NCI-H345 (cell line): ENCODE measurements at places on chromosomes 3 and 15.

GRCh38 chr15:73697033-73697467, 12.9 kb downstream of the CD276 start:
- DNase-seq, result peak; percentile 12

GRCh38 chr15:81115054-81115939, 18.8 kb upstream of the CFAP161 start:
- no peak for DNase-seq

GRCh38 chr3:101273156-101273555, 47.2 kb downstream of the IMPG2 start:
- DNase-seq, result no peak

DNA sequence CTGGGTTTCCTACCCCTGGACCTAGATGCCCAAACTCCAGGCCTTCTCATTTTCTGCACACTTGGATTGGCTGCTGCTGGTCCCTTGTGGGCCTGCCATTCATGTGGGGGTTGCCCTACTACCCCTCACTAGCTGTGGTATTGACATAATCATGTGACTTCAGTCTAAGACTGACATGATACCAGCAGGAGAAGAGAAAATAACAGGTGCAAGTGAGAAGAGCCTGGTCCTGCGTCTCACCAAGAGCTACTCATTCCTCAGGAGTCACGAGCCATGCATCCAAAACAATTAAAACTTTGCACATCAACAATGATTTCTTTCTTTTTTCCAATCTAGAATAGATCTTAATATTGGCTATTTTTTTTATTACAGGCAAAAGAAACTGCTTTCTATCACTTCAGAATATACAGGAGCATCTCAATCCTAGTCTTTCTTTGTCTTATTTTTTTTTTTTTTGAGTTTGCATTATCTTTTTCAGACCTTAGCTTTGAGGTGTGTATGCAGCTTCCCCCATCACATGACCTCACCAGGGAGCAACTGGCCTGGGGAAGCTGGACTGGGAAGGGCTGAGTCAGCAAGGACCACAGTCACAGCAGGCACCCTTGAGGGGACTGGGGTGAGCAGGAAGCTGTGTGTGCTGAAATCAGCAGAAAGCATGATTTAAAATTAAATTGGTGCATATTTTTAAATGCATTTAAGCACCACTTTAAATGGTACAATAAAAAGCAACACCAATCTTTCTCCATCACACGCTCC, 27.6 kb downstream of the SLC9A9 start:
- no peak for DNase-seq

GRCh38 chr15:95284933-95285421, 1045.5 kb upstream of the NR2F2 start:
- no peak for DNase-seq

- DNase-seq, result no peak
These were observed 28.0 kb upstream of the TMOD3 start for GRCh38 chr15:51801391-51801835.

DNA sequence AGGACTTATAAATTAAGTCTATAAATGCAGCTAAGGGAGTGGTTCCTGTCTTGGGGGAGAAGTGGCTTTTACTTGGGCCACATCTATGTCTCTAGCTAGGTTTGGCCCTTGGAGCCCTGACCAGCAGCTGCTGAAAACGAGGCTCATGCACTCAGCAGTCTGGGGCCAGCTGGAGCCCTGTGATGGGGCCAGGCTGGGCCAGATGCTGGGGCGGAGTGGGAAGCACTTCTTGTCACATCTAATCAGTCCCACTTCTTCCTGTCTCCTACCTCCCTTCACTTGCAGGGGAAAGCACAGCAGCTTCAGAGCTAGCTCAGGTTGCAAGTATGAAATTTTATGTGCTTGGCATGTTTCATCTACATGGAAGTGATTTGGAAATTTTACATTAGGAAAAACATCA, 209.9 kb upstream of the ROPN1 start:
- DNase-seq, result no peak

DNA sequence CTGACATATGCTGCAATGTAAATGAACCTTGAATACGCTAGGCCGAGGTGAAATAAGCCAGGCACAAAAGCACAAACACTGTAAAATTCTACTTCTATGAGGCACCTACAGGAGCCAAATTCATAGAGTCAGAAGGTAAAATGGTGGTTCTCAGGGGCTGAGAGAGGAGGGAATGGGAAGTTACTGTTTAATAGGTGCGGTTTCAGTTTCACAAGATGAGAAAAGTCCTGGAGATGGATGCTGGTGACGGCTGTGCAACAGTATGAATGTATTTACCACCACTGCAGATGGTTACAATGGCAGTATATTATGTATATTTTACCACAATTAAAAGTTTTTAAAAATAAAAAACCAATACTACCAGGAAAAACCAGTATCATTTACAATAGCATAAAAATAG, 4.0 kb downstream of the TNK2 start:
- DNase-seq, result no peak

DNA sequence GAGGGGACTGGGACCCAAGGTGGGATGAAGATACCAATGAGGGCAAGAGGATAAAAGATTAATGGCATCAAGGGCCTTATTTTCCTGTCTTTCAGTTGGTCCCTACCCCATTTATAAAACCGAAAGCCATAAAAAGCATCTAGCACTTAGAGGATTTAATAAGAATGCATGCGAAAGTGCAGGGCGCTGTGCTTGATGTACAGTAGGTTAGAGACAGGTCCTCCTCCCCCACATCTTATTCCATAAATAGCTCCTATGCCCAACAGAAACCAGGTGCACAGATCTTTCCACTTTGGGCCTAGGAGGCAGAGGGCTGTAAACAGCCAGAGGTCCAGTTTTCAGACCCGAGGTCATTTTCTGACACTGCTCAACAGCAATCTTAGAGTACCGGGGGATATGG, 1.2 kb downstream of the LPCAT4 start:
- DNase-seq, result no peak

- no peak for DNase-seq
These were observed 52.7 kb upstream of the DCBLD2 start for GRCh38 chr3:98954242-98954641.

GRCh38 chr3:118412503-118412902, 622.1 kb downstream of the IGSF11 start:
- no peak for DNase-seq

DNA sequence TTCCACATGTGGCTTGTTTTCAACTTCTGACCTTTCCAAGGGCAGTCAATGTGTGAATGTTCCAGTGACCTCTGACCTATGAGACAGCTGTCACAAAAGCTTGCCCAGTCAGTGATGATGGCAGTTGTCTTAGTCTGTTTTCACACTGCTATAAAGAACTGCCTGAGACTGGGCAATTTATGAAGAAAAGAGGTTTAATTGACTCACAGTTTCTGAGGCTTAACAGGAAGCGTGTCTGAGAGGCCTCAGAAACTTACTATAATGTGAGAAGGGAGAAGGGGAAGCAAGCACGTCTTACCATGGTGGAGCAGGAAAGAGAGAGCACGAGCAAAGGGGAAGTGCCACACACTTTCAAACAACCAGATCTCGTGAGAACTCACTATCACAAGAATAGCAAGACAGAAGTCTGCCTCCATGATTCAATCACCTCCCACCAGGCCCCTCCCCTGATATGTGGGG, 95.6 kb downstream of the ECT2 start:
- DNase-seq, result no peak

DNA sequence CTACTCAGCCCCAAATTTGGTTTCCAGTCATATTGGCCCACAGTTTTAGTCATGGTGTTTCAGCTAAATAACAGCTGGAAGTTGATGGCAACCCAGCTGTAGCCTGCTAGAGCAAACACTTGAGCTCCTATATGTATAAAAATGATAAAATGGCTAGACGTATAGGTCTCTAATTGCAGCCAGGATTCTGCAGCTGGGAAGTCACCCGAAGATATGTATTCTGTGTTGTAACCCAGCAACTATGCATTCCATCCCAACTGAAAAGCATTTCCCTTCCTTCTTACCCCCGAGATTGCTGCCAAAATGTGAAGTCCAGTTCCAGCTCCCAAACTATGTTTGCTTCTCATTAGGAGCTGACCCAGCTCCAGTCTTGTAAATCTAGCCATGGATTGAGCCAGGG, 408.4 kb downstream of the AGBL1 start:
- DNase-seq, result no peak

- no peak for DNase-seq
These were observed 6.3 kb upstream of the PTH1R start for GRCh38 chr3:46871222-46871621.

- DNase-seq, result peak; percentile 17
These were observed 179.9 kb upstream of the C2CD4B start for GRCh38 chr15:62344806-62345539.

DNA sequence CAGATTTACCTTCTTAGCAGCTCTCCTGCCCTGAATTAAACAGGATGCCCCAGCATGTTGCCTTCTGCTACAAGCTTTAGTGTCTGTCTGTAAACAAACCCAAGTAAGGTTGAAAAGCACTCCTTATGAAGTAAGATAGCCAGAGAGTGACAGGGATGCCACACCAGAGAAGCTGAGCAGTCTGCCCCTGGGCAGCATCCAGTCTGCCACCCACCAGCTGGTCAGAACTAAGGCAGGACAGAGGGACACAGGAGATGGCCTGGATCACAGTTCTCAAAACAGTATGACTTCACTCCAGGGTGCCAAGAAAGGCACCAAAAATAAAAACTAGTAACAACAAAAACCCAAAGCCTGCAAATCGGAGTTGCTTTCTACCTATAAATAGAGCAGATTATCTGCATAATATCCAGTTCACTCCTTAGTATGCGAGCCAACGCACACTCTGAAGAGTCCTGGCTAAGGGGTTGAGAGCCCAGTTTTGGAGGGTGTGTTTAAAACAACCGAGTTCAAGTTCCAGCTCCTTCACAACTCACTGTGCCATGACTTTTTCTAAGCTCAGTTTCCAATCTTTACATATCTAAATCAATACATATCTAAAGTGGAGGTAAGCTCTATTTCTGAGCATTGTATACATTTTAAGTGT, 198.9 kb downstream of the KCNMB2 start:
- no peak for DNase-seq

GRCh38 chr3:46435081-46435726, 28.1 kb downstream of the CCRL2 start:
- no peak for DNase-seq

- no peak for DNase-seq
These were observed 18.9 kb downstream of the IL1RAP start for GRCh38 chr3:190532731-190533203.

GRCh38 chr3:44074181-44074580, 167.5 kb upstream of the TOPAZ1 start:
- DNase-seq, result peak; percentile 16

GRCh38 chr3:155086051-155086450, 5.9 kb downstream of the MME start:
- no peak for DNase-seq

DNA sequence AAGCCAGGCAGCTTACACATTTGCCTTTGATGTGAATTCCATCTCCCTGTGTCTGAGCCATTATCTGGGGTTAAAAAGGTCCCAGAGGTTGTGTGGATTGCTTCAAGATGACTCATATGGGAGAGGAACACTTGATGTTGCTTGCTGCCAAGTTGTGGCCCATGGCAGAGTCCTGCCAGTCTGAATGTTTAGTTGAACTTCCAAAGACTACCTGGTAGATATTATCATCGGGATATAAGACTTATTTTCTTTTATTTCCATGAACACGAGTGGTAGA, 85.6 kb downstream of the TJP1 start:
- DNase-seq, result no peak

DNA sequence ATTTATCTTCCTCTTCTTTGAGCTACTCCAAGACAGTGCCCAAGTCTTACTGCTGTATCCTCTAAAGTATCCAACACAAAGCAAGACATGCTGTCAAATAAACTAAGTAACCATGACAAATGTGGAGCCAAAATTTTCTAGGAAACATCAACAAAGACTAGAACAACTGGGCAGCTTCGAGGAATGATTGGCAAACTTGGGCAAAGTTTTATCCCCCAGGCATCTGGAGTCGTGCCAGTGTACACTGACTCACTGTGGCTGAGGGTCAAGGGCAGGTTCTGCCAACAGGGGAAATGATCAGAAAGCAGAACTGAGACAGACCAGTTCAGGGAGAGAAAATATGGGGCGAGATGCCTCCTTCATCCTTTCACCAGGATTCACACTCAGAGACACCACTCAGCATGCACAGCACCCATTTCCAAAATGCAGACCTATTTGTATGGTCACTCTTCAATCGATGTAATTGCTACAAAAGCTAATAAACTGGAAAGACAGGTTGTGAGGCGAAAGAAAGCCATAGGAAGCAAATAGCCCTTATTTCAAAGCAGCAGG, 65.8 kb downstream of the MB21D2 start:
- peak; percentile 30 for DNase-seq

GRCh38 chr15:38374556-38374955, 79.4 kb upstream of the FAM98B start:
- no peak for DNase-seq

DNA sequence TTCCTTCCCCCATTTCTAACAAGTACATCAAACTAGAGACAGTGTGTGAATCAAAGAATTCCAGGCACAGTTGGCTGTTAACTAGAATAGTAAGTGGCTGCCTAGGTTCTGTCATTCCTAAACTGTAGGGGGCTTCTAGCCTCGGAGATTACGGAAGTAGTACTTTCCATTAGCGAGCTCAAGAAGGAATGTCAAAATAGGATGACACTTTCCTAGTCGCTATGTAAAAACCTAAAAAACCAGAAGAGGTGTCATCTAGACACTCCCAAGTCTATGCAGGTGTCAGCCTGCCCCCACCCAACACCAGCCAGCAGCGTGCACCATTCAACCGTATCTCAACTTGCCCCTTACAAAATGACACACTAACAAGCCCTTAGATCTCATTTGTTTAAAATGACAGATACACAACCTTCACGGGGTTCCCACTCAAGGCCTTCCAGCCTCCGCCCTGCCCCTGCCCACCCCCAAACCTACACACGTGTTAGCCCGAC, 874 bp downstream of the INO80 start:
- DNase-seq, result no peak

- no peak for DNase-seq
These were observed 31.4 kb downstream of the HRH1 start for GRCh38 chr3:11185564-11186317.

DNA sequence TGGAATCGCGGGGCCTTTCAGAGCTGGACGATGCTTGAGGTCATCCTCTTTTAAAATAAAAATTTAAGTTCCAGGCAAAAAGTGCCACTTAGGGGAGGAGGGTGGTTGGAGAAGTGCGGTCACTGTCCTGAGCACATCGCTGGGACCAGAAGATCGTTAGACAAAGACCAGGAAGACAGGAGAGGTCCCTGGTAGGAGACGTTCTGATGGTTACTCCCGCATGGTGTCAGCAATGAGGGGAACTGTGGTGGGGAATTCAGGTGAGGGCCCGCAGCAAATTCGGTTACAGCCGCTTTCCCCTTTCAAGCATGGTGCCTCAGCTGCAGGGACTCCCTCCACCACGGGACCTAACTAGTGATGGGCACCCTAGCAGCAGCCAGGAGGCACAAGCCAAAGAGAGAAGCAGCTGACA, 1.0 kb upstream of the ISY1 start:
- no peak for DNase-seq

GRCh38 chr3:37608061-37608702, 253.5 kb upstream of the CTDSPL start:
- no peak for DNase-seq
